ENCODE measurements at places on chromosomes 2 and 18.

GRCh38 chr2:238162251-238162845, 3.6 kb downstream of the ERFE start:
- DNase-seq, result no peak

DNA sequence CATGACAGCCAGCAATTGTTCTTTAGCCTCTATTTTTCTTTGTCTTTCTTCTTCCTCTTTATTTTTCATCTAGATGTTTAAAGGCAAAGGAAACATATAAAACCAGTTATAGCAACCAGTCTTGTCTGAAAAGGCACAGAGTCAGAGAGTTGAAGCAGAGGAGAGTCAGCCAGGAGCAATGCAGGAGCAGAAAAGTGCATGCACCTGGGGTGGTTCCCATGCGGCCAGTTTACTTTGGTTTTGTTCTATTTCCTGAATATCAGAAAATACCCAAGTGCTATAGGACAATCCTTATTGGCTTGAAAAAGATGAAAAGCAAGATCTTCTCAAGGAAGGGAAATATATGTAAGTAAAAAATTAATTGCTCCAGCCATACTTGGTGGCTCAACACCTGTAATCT, 44.9 kb downstream of the CFAP210 start:
- no peak for DNase-seq

GRCh38 chr2:222076973-222077690, 221.7 kb downstream of the PAX3 start:
- no peak for DNase-seq

DNA sequence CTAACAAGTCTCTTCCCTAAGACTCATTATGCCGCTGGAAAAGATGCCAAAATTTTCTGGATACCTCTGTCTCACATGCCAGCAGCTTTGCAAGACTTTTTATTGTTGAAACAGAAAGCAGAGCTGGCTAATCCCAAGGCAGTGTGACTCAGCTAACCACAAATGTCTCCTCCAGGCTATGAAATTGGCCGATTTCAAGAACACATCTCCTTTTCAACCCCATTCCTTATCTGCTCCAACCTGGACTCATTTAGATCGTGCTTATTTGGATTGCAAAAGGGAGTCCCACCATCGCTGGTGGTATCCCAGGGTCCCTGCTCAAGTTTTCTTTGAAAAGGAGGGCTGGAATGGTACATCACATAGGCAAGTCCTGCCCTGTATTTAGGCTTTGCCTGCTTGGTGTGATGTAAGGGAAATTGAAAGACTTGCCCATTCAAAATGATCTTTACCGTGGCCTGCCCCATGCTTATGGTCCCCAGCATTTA, 26.3 kb downstream of the DHRS9 start:
- DNase-seq, result peak; percentile 40
